NCI-H1694 (cell line): ENCODE measurements at places on chromosomes 11 and 22.

DNA sequence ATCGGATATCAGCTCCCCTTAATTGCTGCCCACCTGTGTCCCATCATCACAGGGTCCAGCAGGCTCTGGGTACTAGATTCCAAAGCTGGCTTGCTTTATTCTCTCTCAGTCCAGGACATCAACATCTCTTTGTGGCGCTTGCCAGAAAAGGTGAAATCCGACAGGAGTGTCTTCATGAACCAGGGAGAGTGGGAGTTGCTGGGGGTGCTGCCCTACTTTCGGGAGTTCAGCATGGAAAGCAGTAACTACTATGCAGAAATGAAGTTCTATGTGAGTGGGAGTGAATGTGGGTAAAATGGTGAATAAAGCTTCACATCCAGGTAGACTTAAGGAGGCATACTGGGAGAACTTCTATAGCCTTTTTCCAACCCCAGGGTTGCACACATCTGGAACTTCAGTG, 11.0 kb downstream of the HTR3A start:
- DNase-seq, result no peak

- no peak for DNase-seq
Observed at GRCh38 chr22:37560608-37561211, 430 bp downstream of the CDC42EP1 start.

- no peak for DNase-seq
Observed at GRCh38 chr11:18633256-18634139, 644 bp downstream of the SPTY2D1 start.

GRCh38 chr22:42889304-42889703, 32.2 kb upstream of the ARFGAP3 start:
- DNase-seq, result no peak

- DNase-seq, result no peak
Observed at GRCh38 chr22:32106930-32107329, 52.2 kb downstream of the C22orf42 start.

GRCh38 chr22:44426981-44427380, 71.1 kb downstream of the RTL6 start:
- no peak for DNase-seq

- DNase-seq, result no peak
Observed at GRCh38 chr22:30014244-30014643, 66.0 kb upstream of the HORMAD2 start.

DNA sequence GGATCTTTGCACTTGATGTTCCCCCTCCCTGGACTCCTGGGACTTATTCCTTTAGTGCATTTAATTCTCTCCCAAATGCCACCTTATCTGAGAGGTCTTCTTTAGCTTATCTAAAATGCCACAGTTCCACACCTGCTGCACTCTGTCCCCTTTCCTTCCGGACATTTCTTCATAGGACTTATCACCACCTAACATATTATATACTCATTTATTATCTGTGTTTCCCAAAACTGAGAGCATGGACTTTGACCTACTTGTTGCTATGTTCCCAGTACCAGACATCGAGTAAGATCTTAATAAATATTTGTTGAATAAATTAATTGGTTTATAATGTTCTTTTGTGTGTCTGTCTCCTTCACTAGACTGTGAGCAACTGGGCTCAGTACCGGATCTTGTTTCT, 585.3 kb downstream of the INSC start:
- DNase-seq, result no peak

- DNase-seq, result peak; percentile 68
Observed at GRCh38 chr11:69670158-69670845, 4.9 kb downstream of the LTO1 start.

GRCh38 chr22:43658823-43659222, 153.3 kb downstream of the EFCAB6 start:
- DNase-seq, result no peak

DNA sequence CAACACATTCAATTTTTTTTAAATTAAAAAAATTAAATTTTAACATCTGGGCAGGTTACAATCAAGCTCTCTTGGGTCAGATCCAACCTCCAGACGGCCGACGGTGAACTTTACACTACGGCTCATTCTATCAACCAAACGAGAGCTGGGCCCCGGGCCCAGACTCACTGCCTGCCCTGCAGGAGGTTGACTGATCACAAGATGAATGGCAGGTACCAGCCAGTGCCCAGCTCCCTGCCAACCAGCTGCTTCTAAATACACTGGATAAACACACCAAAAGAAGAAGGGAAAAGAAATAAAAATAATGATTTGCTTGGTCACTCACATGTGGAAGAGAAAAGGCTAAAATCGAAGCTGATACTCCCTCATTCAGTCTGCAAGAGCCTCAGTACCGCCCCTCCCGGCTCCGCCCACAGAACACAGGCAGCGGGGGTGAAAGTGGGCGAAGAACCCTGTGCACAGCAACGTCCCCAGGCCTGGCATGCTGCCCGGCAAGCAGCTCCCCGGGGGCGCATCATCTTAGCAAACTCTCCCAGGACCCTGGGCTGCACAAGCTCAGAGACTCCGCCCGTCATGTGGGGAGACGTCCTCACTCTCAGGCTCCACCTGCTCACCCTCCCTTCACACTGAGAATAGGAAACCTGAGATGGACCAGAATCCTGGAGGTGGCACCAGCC, 303.4 kb downstream of the SHANK2 start:
- peak; percentile 55 for DNase-seq

- no peak for DNase-seq
Observed at GRCh38 chr11:128483211-128483788, 104.1 kb downstream of the ETS1 start.

DNA sequence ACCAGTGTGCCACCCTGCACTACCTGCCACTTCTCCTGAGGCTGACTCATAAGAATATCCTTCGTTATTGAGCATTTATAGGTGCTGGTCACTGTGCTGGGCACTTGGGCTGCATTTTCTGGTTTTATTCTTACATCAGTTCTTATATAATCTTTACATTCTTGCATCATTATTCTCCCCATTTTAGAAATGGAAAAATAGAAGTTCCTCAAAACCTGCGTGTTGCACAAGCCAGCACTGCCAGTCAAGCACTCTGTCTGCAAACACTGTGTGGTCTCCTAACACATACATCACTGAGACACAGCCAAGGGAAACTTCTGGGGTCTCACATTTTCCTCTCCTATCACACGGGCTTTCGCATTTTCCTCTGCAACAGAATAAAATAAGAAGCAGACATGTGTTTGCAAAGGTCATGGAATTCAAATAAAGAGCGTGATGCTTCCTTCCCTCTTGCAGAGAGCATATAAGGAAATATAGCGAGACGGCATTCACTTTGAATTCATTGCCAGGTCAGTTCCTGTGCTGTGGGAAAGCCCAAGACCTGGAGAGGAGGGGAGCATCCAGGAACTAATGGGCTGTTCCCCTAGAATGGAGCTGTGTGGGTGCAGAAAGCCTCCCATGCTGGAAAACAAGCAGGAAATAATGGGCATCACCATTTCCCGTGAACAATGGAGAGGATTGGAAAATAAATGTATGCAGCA, 73.9 kb upstream of the SEZ6L start:
- DNase-seq, result no peak

- DNase-seq, result peak; percentile 49
Observed at GRCh38 chr22:26398741-26399153, 30.3 kb upstream of the ASPHD2 start.

DNA sequence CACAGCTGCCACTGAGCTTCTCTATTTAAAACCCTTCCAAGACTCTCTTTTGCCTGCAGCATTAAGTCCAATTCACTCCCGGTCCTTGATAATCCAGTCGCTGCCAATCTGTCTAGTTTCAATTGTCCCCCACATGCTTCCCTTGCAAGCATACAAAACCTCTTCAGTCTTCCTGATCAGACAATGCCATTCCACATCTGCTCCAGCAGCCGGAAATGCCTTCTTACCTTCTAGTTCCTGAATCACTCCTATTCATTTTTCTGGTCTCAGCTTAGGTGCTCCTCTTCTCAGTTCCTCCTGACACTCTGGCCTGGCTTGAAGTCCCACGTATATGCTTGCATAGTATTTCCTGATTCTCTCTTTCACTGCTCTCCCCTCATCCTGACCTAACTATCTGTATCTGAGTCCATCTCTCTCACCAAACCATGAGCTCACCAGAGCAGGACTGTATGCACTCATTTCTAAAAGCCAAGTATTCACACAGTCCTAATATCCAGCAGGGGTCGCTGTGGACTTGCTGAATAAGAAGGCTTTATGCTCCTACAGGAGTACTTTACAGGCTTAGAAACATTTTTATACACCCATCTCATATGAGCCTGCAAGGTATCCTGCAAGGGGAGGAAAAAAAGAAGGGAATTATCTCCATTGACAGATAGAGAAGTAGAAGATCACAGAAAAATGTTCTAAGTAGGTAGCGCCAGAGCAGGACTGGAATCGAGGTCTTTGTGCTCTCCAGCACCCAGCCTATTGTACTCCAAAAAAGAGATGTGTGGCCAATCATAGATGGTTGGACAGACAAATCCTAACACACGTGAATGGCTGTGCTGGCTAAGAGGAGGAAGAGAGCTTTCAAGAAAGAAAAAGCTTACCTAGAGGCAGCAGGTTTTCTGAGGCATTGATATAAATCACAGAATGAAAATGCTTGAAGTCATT, 19.2 kb downstream of the XRRA1 start:
- peak; percentile 68 for DNase-seq

DNA sequence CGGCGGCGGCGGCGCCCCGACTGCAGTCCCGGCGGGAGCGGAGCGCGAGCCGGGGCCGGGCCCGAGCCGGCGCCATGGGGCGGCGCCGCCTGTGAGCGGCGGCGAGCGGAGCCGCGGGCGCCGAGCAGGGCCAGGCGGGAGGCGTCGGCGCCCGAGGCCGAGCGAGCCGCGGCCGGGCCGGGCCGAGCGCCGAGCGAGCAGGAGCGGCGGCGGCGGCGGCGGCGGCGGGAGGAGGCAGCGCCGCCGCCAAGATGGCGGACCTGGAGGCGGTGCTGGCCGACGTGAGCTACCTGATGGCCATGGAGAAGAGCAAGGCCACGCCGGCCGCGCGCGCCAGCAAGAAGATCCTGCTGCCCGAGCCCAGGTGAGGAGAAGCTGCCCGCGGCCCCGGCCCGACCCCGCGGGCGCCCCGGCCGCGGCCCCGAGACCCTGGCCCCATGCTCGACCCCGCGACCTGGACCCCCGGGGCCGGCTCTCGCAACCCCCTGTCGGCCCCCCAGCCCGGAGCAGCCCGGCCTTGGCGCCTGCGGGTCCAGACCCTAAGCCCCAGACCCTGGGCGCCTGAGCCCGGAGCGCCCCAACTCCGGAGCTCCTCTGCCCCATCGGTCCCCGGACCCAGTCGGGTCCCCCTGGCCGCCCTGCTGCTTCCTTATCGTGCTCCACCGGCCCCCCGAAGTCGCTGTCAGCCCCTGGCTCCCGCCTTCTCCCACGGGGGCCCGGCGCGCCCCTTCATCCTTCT, at the start of gene GRK2:
TSS of gene GRK2 (plus strand) at position 25 of the 739 bp plus-strand sequence. CDS start at position 252, 227 bp downstream.
- DNase-seq, result no peak
